T-cell (primary cell): ENCODE measurements at places on chromosomes 4 and X. TPM values are rescaled to one million over a fixed set of nuclear protein-coding genes. Genes with fewer than 3 reads are reported as not detected.

- no peak for DNase-seq
- no peaks in the 10 kb centered on the region for H3K36me3 ChIP-seq
- H3K27me3 ChIP-seq: no peaks in the 10 kb centered on the region
Observed at GRCh38 chr4:124437853-124438495, 274.6 kb downstream of the ANKRD50 start.

GRCh38 chr4:96312046-96312685 lies 472.3 kb downstream of the PDHA2 start:
- H3K4me3 ChIP-seq: no peak overlapping the region
- DNase-seq: no peak
- H3K4me1 ChIP-seq: no peaks in the 10 kb centered on the region
- H3K36me3 ChIP-seq: no peaks in the 10 kb centered on the region
- H3K27me3 ChIP-seq: no peaks in the 10 kb centered on the region
- no peak overlapping the region for H3K27ac ChIP-seq

GRCh38 chr4:150366487-150366999 lies 215.4 kb upstream of the MAB21L2 start:
- DNase-seq: no peak
- H3K4me1 ChIP-seq: no peaks in the 10 kb centered on the region
- no peaks in the 10 kb centered on the region for H3K27me3 ChIP-seq
- no peak overlapping the region for H3K4me3 ChIP-seq
- no peaks in the 10 kb centered on the region for H3K36me3 ChIP-seq
- H3K27ac ChIP-seq: no peak overlapping the region

Gene RPS6KA6
- 0.37 TPM for total RNA-seq

Gene MSL3
- total RNA-seq: 116 TPM

- DNase-seq: no peak
- H3K27me3 ChIP-seq: peaks cover 4% of the 10 kb centered on the region
- H3K4me1 ChIP-seq: no peaks in the 10 kb centered on the region
- H3K36me3 ChIP-seq: no peaks in the 10 kb centered on the region
- H3K4me3 ChIP-seq: no peak overlapping the region
- H3K27ac ChIP-seq: no peak overlapping the region
Observed at GRCh38 chr4:56326363-56326762, 60.9 kb downstream of the AASDH start.

Gene ADGRG2
- total RNA-seq: not detected

- H3K36me3 ChIP-seq: peaks cover 10% of the 10 kb centered on the region
- no peaks in the 10 kb centered on the region for H3K27me3 ChIP-seq
- no peak overlapping the region for H3K27ac ChIP-seq
- DNase-seq: no peak
- peaks cover 36% of the 10 kb centered on the region for H3K4me1 ChIP-seq
- H3K4me3 ChIP-seq: no peak overlapping the region
Observed at GRCh38 chr4:75666299-75666698, 6.9 kb downstream of the G3BP2 start.

- H3K36me3 ChIP-seq: no peaks in the 10 kb centered on the region
- no peaks in the 10 kb centered on the region for H3K4me1 ChIP-seq
- no peaks in the 10 kb centered on the region for H3K27me3 ChIP-seq
- H3K4me3 ChIP-seq: no peak overlapping the region
- H3K27ac ChIP-seq: no peak overlapping the region
Observed at GRCh38 chr4:25843340-25844097, 19.3 kb downstream of the SEL1L3 start.

DNA sequence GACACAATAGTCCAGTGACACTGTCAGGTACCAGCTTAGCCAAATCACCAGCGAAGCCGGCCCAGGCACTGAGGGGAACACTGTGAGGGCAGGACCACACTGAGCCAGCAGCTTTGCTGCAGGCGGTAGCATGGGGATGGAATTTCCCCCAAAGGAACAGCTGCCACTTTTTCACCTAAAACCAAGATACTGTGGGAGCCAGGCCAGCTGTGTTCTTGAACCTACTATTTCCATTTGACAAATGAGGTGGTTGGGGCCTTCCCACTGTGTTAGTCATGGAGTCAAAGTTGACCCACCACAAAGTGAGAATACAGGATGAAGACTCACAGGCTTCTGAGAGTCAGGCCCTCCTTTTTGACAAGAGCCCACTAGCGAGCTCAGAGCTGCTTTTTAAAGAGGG lies 70.7 kb upstream of the SH3RF1 start:
- no peaks in the 10 kb centered on the region for H3K36me3 ChIP-seq
- no peaks in the 10 kb centered on the region for H3K27me3 ChIP-seq

DNA sequence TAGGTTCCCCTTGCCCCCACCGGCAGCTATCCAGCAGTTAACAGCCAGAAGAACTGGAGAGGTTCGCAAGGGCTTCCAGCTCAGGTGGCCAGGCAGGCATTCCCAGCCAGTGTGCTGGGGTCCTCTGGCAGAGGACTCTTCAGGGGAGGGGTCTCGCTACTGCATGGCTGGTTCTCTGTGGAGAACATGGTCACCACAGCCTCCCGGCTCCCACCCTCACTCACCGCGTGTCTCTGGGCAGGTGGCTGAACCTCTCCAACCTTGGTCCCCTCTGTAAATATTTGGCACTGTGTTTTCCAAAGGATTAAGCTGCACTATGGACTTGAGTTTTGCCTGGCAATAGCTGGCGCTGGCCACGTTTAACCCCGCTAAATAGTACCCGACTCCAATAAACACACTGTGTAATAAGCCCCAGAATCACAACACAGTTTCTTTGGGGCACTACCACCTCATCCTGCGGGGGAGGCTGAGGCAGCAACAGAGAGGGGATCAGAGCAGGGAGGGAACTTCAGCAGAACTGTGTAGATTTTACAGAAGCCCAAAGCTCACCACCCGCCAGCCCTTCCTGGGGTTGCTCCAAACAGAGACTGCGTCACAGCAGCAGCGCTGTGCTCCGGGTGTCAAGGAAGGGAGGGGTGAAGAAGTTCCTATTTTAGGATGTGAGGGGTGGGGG lies 15.2 kb downstream of the BCOR start:
- no peak overlapping the region for H3K27ac ChIP-seq
- peak overlapping the region; percentile 18 for H3K4me3 ChIP-seq
- peaks cover 73% of the 10 kb centered on the region for H3K4me1 ChIP-seq
- no peaks in the 10 kb centered on the region for H3K36me3 ChIP-seq
- H3K27me3 ChIP-seq: no peaks in the 10 kb centered on the region
- no peak for DNase-seq

GRCh38 chrX:9503261-9503660 lies 38.4 kb downstream of the TBL1X start:
- no peak overlapping the region for H3K27ac ChIP-seq
- H3K4me3 ChIP-seq: no peak overlapping the region
- H3K36me3 ChIP-seq: peaks cover 12% of the 10 kb centered on the region
- H3K27me3 ChIP-seq: no peaks in the 10 kb centered on the region
- DNase-seq: no peak

Gene GRPR
- total RNA-seq: 0.32 TPM

GRCh38 chrX:120021927-120022326 lies 55.6 kb downstream of the RHOXF2B start:
- H3K4me1 ChIP-seq: no peaks in the 10 kb centered on the region
- DNase-seq: no peak
- no peak overlapping the region for H3K4me3 ChIP-seq
- peaks cover 3% of the 10 kb centered on the region for H3K27me3 ChIP-seq
- H3K27ac ChIP-seq: no peak overlapping the region
- no peaks in the 10 kb centered on the region for H3K36me3 ChIP-seq
